CD14-positive monocyte (primary cell): ENCODE measurements at places on chromosomes 4 and X.

DNA sequence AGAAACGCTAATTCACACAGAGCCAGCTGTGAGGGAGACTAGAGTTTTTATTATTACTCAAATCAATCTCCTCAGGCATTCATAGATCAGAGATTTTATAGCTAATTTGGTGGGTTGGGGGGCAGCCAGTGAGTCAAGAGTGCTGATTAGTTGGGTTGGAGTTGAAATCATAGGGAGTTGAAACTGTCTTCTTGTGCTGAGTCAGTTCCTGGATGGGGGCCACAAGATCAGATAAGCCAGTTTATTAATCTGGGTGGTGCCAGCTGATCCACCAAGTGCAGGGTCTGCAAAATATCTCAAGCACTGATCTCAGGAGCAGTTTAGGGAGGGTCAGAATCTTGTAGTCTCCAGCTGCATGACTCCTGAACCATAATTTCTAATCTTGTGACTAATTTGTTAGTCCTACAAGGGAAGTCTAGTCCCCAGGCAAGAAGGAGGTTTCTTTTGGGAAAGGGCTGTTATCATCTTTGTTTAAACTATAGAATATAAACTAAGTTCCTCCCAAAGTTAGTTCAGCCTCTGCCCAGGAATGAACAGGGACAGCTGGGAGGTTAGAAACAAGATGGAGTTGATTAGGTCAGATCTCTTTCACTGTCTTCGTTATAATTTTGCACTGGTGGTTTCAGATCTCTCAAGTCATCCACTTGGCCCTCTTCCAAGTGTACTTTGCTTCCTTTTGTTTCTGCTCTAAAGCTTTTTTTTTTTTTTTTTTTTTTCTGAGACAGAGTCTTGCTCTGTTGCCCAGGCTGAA is 5.4 kb upstream of the NAA11 start:
- no peak overlapping the region for H3K4me3 ChIP-seq
- no peak for DNase-seq
- H3K36me3 ChIP-seq, result no peaks in the 10 kb centered on the region
- H3K27ac ChIP-seq, result no peak overlapping the region

DNA sequence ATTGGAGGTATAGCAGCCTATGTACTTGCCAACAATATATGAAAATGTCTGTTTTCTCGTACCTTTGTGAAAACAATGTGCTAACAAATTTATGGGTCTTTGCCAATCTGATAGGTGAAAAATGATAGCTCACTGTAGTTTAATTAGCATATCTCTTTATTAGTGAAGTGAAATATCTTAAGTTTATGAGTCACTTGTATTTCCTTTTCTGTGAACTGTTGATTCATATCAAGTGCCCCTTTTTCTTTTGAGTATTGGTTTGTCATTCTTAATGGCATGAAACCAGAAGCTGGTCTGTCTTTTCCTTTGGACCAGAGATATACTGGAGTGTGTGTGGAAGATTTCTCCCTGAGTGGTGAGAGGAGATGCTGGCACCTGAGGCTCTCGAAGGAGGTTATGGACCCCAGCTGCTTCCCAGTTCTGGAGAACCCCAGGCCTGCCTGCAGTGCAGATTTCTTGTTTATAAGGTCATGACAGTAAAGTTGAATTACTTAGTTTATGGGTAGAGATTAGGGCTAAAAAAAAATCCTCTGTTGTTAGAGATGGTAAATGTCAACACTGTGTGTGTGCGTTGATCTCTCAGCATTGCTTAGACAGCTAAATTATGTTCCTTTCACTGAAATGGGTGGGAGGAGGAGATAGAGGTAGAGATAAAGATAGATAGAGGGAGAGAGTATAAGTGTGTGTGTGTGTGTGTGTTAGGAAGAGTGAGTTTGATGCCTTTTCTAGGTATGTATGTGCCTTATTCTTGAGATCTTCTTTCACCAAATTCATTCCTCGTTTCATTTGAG is 89.9 kb downstream of the REPS2 start:
- H3K27me3 ChIP-seq, result peaks cover 13% of the 10 kb centered on the region
- H3K36me3 ChIP-seq, result peaks cover 2% of the 10 kb centered on the region
- peaks cover 22% of the 10 kb centered on the region for H3K4me1 ChIP-seq
- DNase-seq, result peak; percentile 15
- no peak overlapping the region for H3K4me3 ChIP-seq
- no peak overlapping the region for H3K27ac ChIP-seq

DNA sequence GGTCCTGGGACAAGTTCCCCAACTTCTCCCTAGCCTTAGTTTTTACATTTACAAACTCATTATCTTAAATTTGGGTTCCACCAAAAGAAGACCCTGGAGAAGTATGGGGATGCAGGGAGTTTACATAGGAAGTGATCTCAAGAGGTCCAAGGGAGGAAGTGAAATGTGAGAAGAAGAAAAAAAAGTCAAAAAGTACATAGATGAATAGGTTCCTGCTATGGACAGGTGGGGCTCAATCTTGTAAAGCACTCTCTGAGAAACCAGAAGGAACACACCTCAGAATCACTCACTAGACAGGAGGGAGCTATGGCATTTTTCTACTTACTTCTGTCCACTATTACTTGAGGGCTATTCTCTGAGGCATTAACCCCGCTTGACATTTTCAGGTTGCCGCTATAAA is 56.6 kb downstream of the ARHGAP6 start:
- no peaks in the 10 kb centered on the region for H3K36me3 ChIP-seq
- no peak for DNase-seq
- H3K27ac ChIP-seq, result no peak overlapping the region
- H3K27me3 ChIP-seq, result no peaks in the 10 kb centered on the region

- peaks cover 49% of the 10 kb centered on the region for H3K4me1 ChIP-seq
- no peaks in the 10 kb centered on the region for H3K36me3 ChIP-seq
- H3K27me3 ChIP-seq, result no peaks in the 10 kb centered on the region
- DNase-seq, result no peak
- H3K27ac ChIP-seq, result peak overlapping the region; percentile 53
Observed at GRCh38 chr4:10181745-10182445, 65.3 kb upstream of the WDR1 start.

- H3K27ac ChIP-seq, result peak overlapping the region; percentile 90
- H3K27me3 ChIP-seq, result no peaks in the 10 kb centered on the region
- peaks cover 14% of the 10 kb centered on the region for H3K36me3 ChIP-seq
- peaks cover 99% of the 10 kb centered on the region for H3K4me1 ChIP-seq
Observed at GRCh38 chrX:66013194-66013816, 26.6 kb downstream of the VSIG4 start.

DNA sequence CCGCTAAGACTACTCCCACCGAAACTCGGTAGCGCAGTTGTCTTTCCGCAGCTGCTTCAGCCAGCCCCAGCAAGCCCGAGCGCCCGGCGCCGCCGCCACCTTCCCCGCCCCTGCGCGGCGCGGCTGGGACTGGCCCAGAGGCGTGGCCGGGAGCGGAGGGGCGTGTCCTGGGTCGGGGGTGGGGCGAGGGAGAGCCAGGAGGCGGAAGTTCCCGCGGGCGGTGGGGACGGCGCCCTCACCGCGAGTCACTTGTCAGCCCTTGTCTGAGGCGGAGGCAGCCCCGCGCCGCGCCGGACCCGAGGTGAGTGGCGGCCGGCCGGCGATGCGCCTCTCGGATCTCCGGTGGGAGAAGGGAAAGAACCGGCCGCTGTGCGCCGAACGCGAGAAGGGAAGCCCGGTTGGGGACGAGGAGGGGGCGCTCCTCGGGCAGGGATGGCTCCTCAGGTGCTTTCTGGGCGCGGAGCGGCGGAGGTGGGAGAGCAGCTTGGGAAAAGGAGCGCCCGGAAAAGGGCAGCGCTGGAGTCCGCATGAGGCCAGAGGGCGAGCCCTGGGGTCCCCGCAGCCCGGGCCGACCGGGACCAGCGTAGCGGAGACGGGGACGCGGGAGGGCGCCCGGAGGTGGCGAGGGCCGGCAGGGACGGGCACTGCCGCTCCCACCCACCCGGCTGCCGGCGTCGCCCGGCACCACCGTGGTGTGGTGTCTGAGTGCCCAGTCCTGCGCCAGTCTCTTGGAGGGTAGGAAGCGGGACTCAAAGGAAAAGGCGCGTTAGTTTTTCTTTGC is at the start of gene PDLIM5:
PDLIM5 (plus strand) TSS at position 248 of the 781 bp plus-strand sequence. CDS start 3,347 bp downstream, outside the sequence.
- peak within 1 kb of the TSS; percentile 90 for H3K4me3 ChIP-seq
- peak within 1 kb of the TSS; percentile 88 for H3K27ac ChIP-seq
- peak; percentile 92 for DNase-seq
- H3K4me1 ChIP-seq, result peaks cover 21% of the 10 kb centered on the region

- H3K27me3 ChIP-seq, result peaks cover 62% of the 10 kb centered on the region
- H3K27ac ChIP-seq, result no peak overlapping the region
- H3K36me3 ChIP-seq, result no peaks in the 10 kb centered on the region
- no peak overlapping the region for H3K4me3 ChIP-seq
- no peaks in the 10 kb centered on the region for H3K4me1 ChIP-seq
Observed at GRCh38 chr4:182449186-182449929, 206.2 kb downstream of the TENM3 start.

GRCh38 chr4:169259271-169259670 is 11.5 kb downstream of the SH3RF1 start:
- H3K27ac ChIP-seq, result no peak overlapping the region
- DNase-seq, result no peak
- H3K36me3 ChIP-seq, result no peaks in the 10 kb centered on the region
- H3K4me3 ChIP-seq, result no peak overlapping the region
- H3K4me1 ChIP-seq, result peaks cover 36% of the 10 kb centered on the region
- no peaks in the 10 kb centered on the region for H3K27me3 ChIP-seq

DNA sequence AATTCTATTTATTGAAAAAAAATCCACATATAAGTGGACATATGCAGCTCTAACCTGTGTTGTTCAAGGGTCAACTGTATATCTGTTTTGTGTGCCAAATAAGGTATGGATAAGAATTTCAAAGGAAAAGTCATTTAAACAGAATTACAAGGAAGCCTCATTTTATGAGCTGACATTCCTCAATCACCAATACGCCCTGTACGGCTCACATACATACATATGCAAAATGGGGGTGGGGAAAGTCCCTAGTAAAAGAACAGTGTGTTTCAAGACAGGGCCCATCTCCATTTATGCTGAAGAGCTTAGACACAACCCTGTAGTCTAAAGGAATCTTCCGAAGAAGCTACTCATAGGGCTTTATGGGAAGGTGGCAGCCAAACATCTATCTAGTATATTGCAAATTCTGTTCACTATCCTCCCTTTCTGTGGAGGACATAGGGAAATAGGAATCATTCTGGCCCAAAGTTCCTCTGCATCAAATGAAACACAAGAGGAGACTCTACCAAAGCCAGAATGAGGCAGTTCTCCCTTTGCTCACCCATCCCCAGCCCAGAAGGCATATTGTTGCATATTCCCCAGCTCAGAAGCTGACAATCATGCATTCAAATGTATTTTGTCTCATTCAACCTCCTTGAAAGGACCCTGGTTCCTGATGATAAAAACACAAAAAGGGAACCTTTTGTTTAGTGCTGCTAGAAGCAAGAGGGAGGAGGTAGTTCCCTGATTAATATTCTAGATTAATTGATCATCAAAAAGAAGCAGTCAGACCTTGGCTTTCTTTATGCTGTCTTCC is 13.7 kb upstream of the ZBTB33 start:
- no peaks in the 10 kb centered on the region for H3K36me3 ChIP-seq
- H3K27ac ChIP-seq, result no peak overlapping the region
- H3K27me3 ChIP-seq, result no peaks in the 10 kb centered on the region
- no peak for DNase-seq
